Activated CD4-positive, alpha-beta T cell treated with anti-CD3 and anti-CD28 coated beads for 24 hours (primary cell): ENCODE measurements at places on chromosomes 6 and 20.

DNA sequence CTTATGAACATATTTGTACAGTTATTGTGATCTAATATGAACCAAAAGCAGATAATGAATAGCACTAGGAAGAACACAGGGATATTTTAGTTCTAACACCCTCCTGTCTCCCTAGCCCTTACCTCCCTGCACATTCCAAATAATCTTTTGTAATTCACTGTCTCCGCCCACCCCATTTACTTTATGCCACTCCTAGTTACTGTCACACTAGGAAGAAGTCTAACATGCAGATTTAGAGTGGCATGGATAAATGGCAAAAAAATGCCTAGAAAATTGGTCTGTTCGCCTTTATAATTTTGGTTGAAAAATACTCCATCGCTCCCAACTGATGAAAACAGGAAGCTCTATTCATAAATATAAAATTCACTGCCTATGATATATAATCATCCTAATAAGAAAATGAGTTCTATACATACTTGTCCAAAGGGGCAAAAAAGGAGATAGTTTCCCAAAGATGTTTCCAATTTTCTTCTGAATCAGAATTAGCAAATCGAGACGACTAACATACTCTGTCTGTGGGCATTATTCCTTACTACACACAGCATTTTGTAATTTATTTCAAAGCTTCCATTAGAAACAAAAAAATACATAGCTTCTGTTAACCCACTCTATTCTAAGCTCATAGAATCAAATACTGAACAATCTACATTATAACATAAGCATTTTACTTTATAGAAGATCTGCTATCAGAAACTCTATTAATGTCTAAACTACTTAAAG is 1.3 kb upstream of the RUNX2 start:
- DNase-seq: no peak

DNA sequence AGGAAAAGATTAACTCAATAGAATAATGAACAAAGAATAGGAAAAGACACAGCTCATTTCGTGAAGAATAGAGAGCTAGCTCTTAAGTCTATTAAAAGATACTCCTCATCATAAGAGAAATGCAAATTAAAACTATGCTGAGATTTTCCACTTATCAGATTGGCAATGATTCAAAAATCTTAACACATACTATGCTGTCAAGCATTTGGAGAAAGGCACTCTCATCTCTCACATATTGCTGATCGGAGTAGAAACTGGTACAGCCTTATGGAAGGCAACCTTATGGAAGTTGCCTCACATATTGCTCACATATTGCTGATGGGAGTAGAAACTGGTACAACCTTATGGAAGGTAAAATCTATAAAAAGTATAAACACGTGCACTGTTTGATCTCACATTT is 21.4 kb upstream of the PLAGL1 start:
- no peak for DNase-seq

GRCh38 chr6:11433860-11434259 is 103.7 kb upstream of the TMEM170B start:
- DNase-seq: no peak

DNA sequence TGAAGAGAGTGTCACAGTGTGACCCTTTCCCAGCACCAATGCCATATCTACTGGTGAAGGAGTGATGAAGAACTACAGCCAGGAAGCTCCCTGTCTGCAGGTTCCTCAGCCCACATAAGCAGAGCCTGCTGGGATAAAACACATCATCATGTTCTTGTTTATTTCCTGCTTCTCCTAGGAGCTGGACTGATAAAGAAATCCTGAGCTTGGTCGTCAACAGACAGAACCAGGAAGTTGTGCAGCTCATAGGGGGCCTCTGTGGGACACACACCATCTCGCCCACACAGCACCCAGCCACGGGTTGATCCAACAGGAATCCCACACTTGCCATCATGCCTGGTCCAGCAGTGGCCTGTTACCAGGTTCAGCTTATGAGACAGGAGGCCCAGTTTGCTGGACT is 2.8 kb upstream of the CSTL1 start:
- DNase-seq: no peak

DNA sequence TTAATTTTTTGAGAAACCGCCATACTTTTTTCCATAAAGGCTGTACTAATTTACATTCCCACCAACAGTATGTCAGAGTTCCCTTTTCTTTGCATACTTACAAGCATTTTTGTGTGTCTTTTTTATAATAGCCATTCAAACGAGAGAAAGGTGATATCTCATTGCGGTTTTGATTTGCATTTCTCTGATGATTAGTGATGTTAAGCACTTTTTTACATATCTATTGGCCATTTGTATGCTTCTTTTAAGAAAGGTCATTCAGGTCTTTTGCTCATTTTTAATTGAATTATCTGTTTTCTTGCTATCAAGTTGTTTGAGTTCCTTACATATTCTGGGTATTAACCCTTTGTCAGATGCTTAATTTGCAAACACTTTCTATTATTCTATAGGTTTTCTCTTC is 176.1 kb upstream of the UFL1 start:
- no peak for DNase-seq

GRCh38 chr20:7180256-7181045 is 413.0 kb downstream of the BMP2 start:
- no peak for DNase-seq

- no peak for DNase-seq
Observed at GRCh38 chr20:51631953-51632352, 89.4 kb upstream of the NFATC2 start.

GRCh38 chr6:13194852-13195251 is 133.5 kb downstream of the TBC1D7 start:
- DNase-seq: no peak

- DNase-seq: no peak
Observed at GRCh38 chr6:127954082-127954481, 53.2 kb upstream of the THEMIS start.

GRCh38 chr6:149060300-149060984 is 257.1 kb upstream of the TAB2 start:
- DNase-seq: peak; percentile 35

DNA sequence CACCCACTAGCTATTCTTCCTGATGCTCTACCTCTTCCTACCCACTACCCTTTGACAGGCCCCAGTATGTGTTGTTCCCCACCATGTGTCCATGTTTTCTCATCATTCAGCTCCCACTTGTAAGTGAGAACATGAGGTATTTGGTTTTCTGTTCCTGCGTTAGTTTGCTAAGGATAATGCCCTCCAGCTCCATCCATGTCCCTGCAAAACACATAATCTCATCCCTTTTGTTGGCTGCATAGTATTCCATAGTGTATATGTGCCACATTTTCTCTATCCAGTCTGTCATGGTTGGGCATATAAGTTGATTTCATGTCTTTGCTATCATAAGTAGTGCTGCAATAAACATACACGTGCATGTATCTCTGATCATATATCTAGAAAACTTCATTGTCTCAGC is 218.3 kb upstream of the STXBP5 start:
- DNase-seq: no peak

DNA sequence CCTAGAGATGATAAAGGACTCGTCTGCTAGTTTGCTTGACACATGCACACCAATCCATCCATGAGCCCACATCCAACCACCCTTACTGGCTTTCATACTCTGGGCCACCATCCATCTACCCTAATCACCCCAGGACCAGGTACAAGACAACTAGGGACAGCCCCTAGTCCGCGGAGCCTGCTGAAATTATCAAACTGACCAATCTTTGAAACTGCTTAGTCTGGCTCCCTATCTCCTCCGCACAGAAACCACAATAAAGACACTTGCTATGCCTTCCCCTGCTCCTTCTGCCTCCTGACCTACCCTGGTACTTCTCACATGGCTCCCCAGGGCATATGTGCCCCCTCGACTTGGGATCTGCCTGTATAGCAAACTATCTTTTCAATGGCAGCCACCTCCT is 33.1 kb downstream of the PXDC1 start:
- no peak for DNase-seq

GRCh38 chr6:118551063-118552053 is 3.3 kb downstream of the PLN start:
- DNase-seq: no peak

GRCh38 chr6:129749749-129750120 is 39.8 kb upstream of the ARHGAP18 start:
- no peak for DNase-seq

DNA sequence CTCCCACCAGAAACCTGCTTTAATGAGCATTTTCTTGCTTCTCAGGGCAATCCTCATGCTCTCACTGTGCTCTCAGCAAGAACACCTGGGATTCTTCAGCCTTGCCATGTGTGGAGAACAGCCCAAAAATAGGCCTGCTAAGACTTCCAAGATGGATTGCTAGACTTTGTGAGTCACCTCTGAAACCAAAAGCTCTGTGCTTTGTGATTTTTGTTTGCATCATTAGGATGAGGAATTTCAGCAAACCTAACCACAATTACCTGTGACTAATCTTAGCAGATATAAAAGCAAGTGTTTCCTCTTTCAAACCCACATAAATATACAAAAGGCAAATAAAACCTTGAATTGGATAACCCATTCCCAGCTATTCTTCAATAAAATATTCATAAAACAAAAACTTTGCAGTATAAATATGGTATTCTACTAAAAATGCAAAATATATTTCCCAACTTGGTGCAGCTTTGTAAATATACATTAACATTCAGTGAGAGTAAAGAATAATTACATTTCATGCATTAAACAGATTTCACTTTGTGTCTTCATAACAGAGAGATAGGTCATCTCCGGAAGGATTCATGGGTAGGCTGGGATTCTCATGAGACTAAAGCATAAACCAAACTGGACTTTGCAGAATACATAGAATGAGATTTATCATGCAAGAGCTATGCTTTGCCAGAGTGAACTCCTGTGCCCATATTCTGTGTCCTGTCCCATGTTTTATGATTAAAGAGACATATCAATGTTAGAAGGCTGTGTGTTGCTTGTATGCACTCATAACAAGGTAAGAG is 33.5 kb downstream of the TPBG start:
- no peak for DNase-seq

DNA sequence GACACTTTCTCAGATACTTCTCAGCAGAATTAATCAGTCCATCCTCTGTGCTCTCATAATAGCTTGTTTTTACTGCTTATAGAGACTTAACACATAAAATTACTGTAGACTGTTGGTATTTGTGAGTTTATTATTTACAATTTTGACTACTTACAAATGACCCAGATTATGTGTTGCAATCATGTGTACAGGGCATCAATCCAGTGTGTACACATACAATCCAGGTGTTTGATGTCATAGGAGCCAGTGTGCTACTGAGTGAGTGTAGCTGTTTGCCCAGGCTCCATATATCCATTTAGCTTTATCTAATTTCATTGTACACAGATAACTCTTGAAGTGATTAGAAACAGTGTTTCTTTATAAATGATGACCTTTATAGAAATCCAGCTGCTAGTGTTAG is 31.3 kb downstream of the TRMT11 start:
- DNase-seq: no peak

DNA sequence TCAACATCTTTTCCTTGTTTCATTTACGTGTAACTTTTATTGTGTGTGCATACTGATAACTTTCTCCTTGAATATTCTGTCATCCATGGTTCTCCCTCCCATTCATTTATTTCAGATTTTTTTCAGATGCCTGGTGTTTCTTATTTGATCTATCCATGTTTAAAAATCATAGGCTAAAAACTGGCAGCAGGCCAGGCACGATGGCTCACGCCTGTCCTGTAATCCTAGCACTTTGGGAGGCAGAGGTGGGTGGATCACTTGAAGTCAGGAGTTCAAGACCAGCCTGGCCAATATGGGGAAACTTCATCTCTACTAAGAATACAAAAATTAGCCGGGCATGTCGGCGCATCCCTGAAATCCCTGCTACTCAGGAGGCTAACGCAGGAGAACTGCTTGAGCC is 31.1 kb downstream of the ABT1 start:
- DNase-seq: no peak

- DNase-seq: peak; percentile 57
Observed at GRCh38 chr6:149484733-149485700, at the start of gene ZC3H12D. TSS of gene ZC3H12D (minus strand) at chr6:149485014. CDS start at chr6:149474543, 10,471 bp downstream.

- DNase-seq: no peak
Observed at GRCh38 chr20:40160097-40160550, 528.9 kb downstream of the MAFB start.

GRCh38 chr6:50589751-50590470 is 123.4 kb upstream of the TFAP2D start:
- no peak for DNase-seq
